ENCODE measurements at places on chromosomes 1 and 21.
A peak's percentile ranks its signal among the peaks of the same experiment; 100 is the strongest.

DNA sequence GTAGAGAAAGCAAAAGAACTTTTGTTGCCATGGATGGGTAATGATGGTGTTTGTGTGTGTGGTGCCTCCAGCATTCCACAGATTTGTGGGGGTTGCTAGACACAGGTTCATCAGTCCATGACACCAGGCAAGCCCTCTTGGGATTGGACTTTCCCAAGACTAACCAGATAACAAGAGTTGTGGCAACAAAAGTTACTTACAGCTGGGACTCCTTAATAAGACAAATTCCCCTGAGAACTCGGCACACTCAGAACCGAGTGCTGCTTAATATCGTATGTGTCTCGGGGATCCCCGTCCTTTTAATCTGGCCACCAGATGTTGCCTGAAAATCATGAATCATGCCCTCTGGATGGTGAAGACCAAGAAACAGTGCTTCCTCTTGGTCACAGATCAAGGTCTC, 193.3 kb downstream of the AJAP1 start:
- no peak for DNase-seq

- peak; percentile 61 for DNase-seq
Observed at GRCh38 chr1:16167331-16168143, 11.7 kb upstream of the EPHA2 start.

DNA sequence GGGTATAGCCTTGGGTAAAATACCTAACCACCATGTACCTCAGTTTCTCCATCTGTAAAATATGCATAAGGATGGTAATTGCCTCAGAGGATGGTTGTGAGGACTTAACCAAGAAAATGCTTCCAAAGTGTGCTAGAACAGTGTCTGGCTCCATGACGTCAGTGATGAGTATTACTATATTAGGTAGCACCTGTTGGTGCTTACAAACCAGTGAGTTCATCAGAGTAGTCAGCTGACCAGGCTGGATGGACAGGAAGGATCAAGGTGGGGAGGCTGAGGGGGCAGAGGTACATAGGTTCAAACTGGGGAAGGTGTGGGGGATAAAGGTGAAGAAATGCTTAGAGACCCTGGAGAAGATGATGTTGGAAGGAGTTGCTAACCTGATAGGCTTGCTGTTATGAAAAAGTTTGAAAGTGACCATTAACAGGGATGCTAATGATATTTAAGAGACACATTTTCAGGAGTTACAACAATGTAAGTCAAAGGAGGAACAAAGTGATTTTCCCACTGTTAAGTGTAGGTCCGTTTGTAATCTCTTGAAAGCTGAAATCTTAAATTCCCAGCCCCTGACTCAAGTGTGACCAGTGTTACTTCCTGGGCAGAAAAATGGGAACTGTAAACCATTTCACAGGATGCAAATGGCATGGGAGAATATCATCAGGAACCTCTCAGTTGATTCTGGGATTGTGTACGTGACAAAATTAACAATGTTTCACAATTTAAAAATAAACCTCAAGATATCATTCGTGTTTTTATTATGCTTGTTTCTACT, 4.4 kb downstream of the NTPCR start:
- DNase-seq = no peak

DNA sequence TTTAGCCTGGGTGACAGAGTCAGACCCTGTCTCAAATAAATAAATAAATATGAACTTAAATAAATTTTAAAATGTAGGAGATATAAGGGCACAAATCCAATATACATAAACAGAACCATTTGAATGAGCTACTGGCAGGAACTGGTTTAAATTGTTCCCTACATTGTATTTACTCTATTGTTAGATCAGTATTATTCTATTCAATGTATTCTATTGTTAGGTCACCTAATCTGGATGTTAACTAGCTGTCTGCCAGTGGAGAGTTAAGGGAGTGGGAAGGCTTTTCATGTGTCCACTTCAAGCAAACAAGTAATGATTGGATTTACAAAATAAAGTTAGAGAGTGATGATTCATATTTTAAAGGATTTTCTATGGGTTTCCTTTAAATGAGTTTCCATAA, 4.9 kb upstream of the FBXO28 start:
- DNase-seq = no peak

DNA sequence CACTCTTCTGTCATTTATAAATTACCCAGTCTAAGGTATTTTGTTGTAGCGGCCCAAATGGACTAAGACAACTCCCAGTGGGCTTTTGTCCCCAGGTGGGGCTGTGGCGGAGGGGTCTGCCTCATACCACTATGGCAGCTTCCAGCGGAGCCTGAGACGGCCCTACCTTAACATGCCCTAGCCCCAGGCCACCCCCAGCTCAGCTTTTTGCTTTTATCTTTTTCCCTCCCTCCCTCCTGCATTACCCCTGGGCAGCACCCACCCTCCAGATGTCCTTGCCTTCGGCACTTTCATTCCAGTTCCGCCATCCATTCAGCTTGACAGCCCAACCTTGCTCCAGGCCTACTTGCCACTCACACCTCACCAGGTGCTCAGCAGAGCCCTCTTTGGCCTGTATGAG, 307.3 kb downstream of the PTPRU start:
- no peak for DNase-seq

DNA sequence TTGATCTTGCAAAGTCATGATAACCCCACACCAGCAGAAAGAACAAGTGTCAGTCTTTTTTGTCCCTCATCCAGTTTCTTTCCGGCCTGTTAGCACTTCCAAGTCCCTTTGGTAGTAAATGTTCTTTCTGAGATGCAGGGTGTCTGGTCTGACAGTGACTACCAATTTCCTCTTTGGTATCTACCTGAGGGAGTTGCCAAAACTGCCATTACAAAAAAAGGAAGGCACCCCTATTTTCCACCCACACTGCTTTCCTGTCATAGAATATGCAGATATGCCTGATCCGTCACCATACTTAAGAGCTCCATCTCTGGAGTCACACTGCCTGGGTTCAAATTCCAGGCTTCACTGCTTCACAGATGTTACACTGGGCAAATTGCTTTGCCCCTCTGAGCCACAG, 72.4 kb downstream of the ZNF281 start:
- DNase-seq = no peak

DNA sequence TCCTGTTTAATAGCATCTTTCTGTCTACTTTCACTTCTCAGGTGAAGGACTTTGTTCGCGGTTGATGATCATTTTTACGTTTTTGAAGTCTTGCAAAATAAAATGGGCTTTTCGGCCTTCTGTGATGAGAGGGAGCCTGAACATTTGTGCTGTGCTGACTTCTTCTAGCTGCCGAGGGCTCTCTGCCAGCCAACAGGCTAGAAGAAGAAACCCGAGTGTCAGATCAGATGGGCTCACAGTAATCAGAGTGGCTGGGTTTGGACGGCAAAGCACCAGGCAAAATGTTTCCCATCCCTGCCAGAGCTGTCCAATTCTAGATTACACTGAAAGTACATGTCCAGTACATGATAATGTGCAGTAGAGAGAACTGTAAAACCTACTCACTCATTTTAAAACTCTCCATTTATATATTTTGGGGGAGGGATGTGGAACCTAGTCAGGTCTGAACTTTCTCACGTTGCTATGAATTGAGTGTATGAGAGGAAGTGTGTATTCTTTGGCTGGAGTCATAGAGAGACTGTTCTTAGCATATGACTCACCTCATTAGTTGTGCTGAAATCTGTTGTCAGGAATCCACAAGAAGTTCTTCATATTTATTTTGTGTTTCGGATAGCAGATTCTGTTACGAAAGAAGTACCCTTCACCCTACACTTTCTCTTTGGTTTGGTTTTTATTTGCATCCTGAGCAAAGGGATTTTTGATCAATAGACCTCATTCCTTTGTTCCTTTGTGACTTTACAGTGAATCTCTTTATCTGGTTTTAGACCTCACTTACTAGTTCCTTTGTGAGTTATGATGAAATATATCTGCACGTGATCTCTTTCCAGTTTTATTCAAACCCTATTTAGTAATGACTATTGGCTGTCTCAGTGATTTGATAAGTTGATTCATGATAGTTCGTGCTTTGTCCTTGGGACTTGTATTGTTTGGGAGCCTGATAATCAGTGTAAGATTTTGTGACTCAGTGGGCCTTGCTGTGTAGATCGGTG, 4.8 kb downstream of the ATP1A1 start:
- DNase-seq = peak; percentile 22
